ENCODE measurements at places on chromosomes 4 and X.

DNA sequence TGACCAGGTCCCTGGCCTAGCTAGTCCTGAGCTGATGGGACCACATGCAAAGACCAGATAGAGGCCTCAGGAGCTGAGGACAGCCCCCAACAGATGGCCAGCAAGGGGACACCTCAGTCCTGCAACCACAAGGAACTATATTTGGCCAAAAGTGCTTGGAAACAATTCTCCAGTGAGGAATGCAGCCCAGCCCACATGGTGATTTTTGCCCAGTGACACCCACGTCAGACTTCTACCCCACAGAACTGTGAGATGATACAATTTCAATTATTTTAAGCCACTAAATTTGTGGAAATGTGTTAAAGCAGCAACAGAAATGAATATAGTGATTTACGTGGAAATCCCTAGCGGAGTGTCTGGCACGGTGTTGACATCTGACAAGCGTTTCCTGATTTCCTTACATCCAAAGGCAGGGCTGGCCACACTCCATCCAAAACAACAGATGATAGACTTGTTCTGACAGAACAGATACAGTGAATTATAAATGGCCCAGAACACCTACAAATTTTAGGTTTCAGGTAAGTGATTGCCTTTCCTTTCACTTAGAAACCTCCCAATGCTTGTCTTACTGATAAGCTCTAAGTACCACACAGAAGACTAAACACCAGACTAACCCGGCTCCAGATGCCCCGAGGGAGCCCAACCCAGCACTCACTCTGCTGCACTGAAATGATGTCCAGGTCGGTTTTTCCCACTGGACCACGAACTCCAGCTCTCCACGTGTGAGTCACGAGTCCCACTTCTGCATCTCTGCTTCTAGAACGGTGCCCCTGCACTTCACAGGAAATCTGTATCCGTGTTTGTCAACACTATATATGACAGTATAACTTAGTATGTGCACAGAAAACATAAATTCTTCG lies 5.8 kb downstream of the AFAP1 start:
- H3K4me1 ChIP-seq = peaks cover 53% of the 10 kb centered on the region
- H3K4me3 ChIP-seq = no peak overlapping the region
- no peak overlapping the region for H3K27ac ChIP-seq
- DNase-seq = no peak

- H3K27ac ChIP-seq = no peak overlapping the region
- H3K4me3 ChIP-seq = no peak overlapping the region
- no peaks in the 10 kb centered on the region for H3K27me3 ChIP-seq
Measured at GRCh38 chrX:19049110-19049509, 65.2 kb upstream of the PHKA2 start.

DNA sequence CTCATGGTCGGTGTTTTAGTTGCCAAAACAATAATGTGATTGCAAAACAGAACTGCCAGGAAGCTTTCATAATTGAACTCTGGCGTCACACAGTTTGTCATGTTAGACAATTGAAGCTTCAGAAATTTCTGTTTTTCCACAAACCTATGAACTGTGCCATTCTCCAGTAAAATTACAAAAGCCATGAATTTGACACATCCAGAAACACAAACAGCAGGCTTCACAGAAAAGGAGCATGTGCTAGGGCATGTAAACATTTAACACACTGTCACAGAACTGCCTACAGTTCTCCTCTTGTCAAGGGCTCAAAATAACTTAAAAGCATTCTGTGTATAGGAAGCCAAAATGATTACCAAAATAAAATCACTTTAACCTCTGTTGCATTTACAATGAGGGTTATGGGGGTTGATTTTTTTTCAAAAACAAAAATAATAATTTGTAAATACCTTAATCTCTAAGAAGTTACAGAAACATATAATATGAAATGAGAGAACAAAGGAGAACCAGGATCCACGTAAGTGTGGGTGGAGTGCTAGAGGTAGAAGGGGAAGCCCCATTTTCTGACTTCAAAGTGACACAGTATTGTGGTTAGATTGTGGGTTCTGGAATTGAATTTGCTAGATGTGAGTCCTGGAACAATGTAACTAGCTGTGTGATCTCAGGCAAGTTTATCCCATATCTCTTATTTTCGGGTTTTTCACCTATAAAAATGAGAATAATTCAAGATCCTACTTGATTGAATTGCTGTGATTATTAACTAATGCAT lies 295.0 kb downstream of the CENPC start:
- no peaks in the 10 kb centered on the region for H3K27me3 ChIP-seq
- H3K27ac ChIP-seq = no peak overlapping the region
- H3K36me3 ChIP-seq = no peaks in the 10 kb centered on the region

- H3K27me3 ChIP-seq = no peaks in the 10 kb centered on the region
- no peak overlapping the region for H3K4me3 ChIP-seq
- no peaks in the 10 kb centered on the region for H3K36me3 ChIP-seq
- DNase-seq = no peak
- H3K27ac ChIP-seq = no peak overlapping the region
- no peaks in the 10 kb centered on the region for H3K4me1 ChIP-seq
Measured at GRCh38 chr4:179040259-179040658, 1598.0 kb upstream of the AGA start.

GRCh38 chrX:45769761-45770582 lies 569.3 kb upstream of the DIPK2B start:
- peak overlapping the region; percentile 89 for H3K4me3 ChIP-seq
- H3K4me1 ChIP-seq = peaks cover 57% of the 10 kb centered on the region
- DNase-seq = no peak
- H3K27me3 ChIP-seq = no peaks in the 10 kb centered on the region
- H3K36me3 ChIP-seq = no peaks in the 10 kb centered on the region
- peak overlapping the region; percentile 95 for H3K27ac ChIP-seq

DNA sequence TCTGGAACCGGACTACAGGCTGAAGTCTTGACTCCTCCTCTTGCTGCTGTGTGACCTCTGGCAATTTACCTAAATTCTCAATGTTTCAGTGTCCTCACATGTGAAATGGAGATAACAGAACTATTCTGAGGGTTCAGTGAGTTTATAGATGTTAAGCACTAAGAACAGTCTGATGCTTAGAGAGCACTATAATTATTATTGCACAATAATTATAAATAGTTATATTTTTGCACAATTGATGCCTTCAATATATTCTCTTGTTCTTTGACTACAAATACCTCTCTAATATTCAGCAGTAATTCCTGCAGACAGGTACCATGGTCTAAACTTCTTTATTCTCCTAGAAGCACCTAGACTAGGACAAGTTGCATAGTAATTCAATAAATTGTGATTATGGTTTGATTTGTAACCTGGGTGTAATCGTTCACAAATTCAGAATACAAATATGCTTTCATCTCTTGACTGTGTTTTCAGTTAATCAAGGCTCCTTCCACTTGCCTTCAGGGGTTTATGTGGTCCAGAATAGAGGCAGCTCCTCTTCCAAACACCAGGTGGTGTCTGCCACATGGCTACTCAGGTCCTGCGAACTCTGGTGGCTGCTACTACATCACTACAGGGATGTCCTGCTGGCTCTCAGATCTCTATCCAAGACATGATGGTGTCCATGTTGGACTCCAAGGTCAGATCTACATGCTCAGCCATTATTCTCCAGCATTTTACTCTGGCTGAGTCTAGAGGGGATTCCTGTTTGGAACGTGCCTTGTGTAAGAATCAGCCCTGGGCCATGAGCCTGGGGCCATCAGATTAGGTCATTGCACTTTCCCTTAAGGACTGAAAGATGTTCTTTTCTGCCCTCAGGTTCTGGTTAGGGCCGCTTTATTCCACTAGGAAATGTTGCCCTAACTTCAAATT lies 103.4 kb downstream of the QRFPR start:
- no peak overlapping the region for H3K4me3 ChIP-seq
- peaks cover 6% of the 10 kb centered on the region for H3K27me3 ChIP-seq
- peaks cover 7% of the 10 kb centered on the region for H3K4me1 ChIP-seq
- DNase-seq = no peak
- no peak overlapping the region for H3K27ac ChIP-seq

- no peaks in the 10 kb centered on the region for H3K4me1 ChIP-seq
- DNase-seq = no peak
- no peak overlapping the region for H3K27ac ChIP-seq
- H3K4me3 ChIP-seq = no peak overlapping the region
- H3K36me3 ChIP-seq = no peaks in the 10 kb centered on the region
Measured at GRCh38 chrX:35439034-35439660, 359.0 kb upstream of the MAGEB16 start.

DNA sequence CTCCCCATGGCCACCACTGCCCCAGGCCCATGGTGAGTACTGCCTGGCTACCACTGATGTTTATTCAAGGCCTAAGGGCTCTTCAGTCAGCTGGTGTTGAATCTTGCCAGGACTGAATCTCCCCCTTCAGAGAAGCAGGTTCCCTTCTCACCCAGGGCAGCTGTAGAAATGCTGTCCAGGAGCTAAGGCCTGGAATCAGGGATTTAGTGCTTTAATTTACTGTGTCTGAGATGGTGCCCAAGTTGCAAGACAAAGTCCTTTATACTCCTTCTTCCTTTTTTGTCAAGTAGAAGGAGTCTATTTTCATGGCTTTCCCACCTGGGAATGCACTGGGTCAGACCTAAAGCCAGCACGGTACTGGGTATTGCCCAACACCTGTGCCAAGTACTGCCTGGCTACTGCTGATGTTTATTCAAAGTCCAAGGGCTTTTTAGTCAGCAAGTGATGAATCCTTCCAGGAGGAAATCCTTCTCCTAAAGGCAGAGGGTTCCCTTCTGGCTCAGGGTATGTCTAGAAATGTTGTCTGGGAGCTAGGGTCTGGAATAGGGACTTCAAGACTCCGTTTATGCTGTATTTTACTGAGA lies 117.6 kb upstream of the ATOH1 start:
- no peaks in the 10 kb centered on the region for H3K4me1 ChIP-seq
- H3K27me3 ChIP-seq = no peaks in the 10 kb centered on the region
- no peak for DNase-seq
- no peak overlapping the region for H3K27ac ChIP-seq
- no peak overlapping the region for H3K4me3 ChIP-seq

DNA sequence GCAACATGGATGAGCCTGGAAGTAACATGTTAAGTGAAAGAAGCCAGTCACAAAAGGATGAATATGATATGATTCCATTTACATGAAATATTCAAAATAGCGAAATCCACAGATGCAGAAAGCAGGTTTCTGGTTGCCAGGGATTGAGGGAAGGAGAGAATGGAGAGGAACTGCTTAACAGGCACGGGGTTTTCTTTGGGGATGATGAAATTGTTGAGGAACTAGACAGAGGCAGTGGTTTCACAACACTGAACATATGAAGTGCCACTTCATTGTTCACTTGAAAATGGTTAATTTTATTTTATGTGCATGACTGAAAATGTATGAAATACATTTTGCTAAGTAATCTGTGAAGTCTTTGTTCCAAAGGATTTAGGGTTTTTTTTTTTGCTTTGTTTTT lies 182.5 kb upstream of the TBL1X start:
- H3K4me3 ChIP-seq = no peak overlapping the region
- H3K36me3 ChIP-seq = no peaks in the 10 kb centered on the region
- peaks cover 8% of the 10 kb centered on the region for H3K4me1 ChIP-seq

DNA sequence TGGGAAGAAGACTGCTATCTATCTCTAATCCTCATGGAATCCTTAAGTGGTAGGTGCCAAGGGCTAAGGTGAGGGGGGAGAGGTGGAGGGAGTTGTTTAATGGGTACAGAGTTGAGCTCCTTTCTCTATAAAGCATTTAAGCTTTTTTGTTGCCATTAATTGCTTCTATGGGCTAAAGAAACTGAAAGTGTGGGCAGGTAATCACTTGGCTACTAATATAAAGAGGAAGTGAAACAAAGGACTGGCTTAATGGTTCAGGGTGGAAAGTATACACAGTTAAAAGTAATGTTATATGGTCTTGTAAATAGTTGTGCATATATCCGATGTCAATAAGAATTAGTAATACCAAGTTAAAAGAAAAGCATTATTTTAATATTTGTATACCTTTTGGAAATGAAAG lies 83.9 kb downstream of the POLA1 start:
- no peak for DNase-seq
- H3K4me1 ChIP-seq = no peaks in the 10 kb centered on the region
- no peak overlapping the region for H3K27ac ChIP-seq
- H3K27me3 ChIP-seq = no peaks in the 10 kb centered on the region
- no peaks in the 10 kb centered on the region for H3K36me3 ChIP-seq

GRCh38 chrX:21194526-21194925 lies 179.7 kb upstream of the CNKSR2 start:
- H3K36me3 ChIP-seq = no peaks in the 10 kb centered on the region
- H3K27me3 ChIP-seq = no peaks in the 10 kb centered on the region
- H3K4me1 ChIP-seq = no peaks in the 10 kb centered on the region
- no peak overlapping the region for H3K27ac ChIP-seq
- H3K4me3 ChIP-seq = no peak overlapping the region
- DNase-seq = no peak

GRCh38 chrX:136780763-136781162 lies at the start of gene ARHGEF6:
ARHGEF6 (minus strand) TSS chrX:136780932; CDS start chrX:136780882, 50 bp downstream.
- peak within 1 kb of the TSS; percentile 95 for H3K4me3 ChIP-seq
- H3K27me3 ChIP-seq = no peaks in the 10 kb centered on the region
- DNase-seq = no peak
- peaks cover 18% of the 10 kb centered on the region for H3K36me3 ChIP-seq
- peaks cover 69% of the 10 kb centered on the region for H3K4me1 ChIP-seq
- peak within 1 kb of the TSS; percentile 93 for H3K27ac ChIP-seq

GRCh38 chr4:56434599-56435139 lies 746 bp downstream of the PPAT start:
- peak overlapping the region; percentile 90 for H3K27ac ChIP-seq
- peaks cover 36% of the 10 kb centered on the region for H3K4me1 ChIP-seq
- DNase-seq = no peak
- H3K4me3 ChIP-seq = peak overlapping the region; percentile 97
- no peaks in the 10 kb centered on the region for H3K27me3 ChIP-seq

DNA sequence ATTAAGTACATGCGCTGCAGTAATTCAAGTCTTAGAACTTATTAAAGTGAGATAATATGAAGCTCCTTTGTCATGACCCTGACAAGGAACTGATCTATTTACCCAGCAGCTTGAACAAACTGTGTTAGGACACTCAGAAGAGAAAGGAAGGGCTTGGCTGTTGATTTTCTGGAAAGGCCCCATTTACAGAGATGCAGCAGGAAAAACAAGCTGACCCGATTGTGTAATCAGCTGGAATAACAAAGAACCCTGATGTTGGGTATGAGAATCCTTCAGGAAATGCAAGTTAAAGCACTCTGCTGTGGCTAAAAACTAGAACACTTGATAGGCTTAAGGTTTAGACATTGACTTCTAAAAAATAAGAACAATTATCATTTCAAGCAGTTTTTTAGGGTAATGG lies 64.8 kb downstream of the TBC1D9 start:
- H3K4me1 ChIP-seq = no peaks in the 10 kb centered on the region
- H3K36me3 ChIP-seq = no peaks in the 10 kb centered on the region
- H3K4me3 ChIP-seq = no peak overlapping the region

- H3K4me1 ChIP-seq = peaks cover 2% of the 10 kb centered on the region
- DNase-seq = no peak
- no peak overlapping the region for H3K4me3 ChIP-seq
- no peak overlapping the region for H3K27ac ChIP-seq
Measured at GRCh38 chr4:10032625-10033024, 11.3 kb upstream of the SLC2A9 start.

DNA sequence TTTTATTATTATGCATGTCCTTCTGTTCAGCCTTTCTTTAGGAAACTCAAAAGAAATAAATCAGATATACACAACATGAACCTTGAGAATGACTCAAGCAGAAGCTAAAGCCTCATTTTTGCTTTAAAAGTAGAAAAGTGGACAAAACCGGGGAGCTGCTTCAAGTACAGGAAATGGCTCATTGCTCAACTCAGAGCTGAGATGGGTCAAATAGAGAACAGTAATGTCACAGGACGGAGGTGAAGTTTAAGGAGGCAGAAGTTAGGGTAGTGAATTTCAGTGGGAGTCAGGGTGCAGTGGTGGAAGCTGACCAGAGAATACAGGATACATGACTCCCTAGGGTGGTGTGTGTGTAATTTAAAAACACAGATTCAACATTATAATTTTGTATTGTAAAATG lies 22.2 kb downstream of the PHKA2 start:
- H3K27me3 ChIP-seq = no peaks in the 10 kb centered on the region
- DNase-seq = no peak
- no peak overlapping the region for H3K4me3 ChIP-seq
- peaks cover 42% of the 10 kb centered on the region for H3K4me1 ChIP-seq
- no peak overlapping the region for H3K27ac ChIP-seq

All from naive thymus-derived CD8-positive, alpha-beta T cell (primary cell).